ENCODE measurements at places on chromosomes 1 and 21.
A peak's percentile ranks its signal among the peaks of the same experiment; 100 is the strongest.

- DNase-seq = no peak
Observed at GRCh38 chr21:27382404-27382803, 415.5 kb upstream of the ADAMTS5 start.

DNA sequence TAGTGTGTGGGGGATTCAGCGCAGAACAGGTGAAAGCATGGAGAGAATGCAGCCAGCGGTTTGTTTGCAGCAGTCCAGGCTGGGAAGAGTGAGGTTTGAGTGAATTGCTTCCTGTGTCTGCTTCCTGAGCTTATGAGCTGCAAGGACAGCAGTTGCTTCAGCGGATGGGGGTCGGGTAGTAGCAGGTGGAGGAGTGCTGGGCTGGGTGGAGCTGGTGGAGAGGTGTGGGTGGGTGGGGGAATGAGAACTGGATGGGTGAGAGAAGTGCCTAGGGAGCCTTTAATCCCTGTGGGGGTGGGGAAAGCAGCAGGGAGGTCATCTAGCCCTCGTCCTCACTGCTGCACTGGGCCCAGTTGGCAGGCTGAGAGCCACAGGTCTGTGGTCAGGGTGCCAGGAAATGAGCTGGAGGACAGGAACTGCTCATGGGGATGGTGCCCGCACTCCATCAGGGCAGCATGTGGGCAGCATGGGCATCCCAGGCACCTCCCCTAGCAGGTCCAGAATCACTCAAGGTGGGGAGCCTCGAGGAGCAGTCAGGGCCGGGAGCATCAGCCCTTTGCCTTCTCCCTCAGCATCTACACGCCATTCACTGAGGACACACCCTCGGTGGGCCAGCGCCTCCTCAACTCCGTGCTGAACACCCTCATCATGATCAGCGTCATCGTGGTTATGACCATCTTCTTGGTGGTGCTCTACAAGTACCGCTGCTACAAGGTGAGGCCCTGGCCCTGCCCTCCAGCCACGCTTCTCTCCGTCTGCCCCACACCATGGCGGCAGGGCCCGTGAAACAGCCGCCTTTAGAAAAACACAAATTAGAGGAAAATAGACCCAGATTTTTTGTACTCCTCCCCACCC is 14.8 kb downstream of the PSEN2 start:
- no peak for DNase-seq

DNA sequence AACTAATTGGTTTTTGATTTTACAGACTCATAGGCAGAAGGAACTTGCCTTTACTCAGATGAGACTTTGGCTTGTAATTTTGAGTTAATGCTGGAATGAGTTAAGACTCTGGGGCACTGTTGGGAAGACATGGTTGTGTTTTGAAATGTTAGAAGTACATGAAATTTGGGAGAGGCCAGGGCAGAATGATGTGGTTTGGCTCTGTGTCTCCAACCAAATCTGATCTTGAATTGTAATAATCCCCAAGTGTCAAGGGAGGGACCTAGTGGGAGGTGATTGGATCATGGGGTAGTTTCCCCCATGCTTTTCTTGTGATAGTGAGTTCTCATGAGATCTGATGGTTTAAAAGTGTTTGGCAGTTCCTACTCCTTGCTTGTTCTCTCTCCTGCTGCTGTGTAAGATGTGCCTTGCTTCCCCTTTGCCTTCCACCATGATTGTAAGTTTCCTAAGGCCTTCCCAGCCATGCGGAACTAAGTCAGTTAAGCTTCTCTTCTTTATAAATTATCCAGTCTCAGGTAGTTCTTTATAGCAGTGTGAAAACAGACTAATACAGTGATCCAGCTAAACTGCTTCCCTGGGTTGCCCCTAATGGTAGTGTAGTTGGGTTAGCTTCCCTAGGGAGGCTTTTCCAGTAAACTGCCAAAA is 10.2 kb downstream of the CPT2 start:
- DNase-seq = no peak

DNA sequence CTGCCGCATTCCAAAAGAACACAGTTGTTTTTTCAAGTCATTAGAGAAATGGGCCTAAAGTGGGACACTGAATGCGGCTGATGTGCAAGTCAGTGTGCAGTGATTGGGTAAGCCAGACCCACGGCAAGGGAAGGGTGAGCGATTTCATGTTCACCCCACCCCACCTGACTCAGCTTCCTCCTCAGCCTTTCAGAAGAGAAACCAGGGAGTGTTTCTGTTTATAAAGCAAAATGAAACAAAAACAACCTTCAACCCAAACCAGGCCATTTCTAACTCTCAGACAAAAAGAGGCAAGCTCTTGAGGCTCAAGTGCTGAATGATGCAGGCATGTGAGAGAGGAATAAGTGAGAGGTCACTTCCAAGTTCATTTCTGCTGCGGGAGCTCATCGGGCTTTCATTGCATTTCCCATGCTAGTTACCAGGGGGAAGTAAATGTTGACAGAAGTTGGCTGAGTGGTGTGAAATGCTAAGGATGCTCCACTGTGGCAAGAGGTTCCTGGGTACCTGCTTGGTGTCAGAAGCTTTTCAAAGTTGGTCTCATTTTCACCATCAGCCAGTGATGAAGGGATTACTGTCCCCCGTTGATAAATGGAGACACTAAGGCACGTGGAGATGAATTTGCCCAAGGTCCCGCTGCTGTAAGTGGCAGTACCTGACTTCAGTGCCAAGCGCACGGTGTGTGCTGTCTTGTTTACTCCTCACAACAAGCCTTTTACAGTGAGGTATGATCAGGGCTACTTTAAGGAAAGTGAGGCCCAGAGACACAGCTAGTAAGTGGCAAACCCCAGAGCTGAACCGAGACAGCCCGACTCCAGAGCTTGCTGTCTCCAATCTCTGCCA is 29.1 kb downstream of the STPG1 start:
- peak; percentile 48 for DNase-seq

Measured in HL-60 (cell line).